SK-N-SH treated with all-trans-retinoic acid at 6 μM for 48 hours (cell line): ENCODE measurements at places on chromosomes 6 and 20.

GRCh38 chr6:160141001-160141726, 19.5 kb downstream of the SLC22A1 start:
- ATAC-seq = peak; percentile 51

- ATAC-seq = peak; percentile 61; the same call in 2 of the 3 replicates
These were observed 19.0 kb downstream of the SMAP1 start for GRCh38 chr6:70686548-70687133.

GRCh38 chr20:47740862-47741184, 44.5 kb downstream of the SULF2 start:
- no peak for ATAC-seq

DNA sequence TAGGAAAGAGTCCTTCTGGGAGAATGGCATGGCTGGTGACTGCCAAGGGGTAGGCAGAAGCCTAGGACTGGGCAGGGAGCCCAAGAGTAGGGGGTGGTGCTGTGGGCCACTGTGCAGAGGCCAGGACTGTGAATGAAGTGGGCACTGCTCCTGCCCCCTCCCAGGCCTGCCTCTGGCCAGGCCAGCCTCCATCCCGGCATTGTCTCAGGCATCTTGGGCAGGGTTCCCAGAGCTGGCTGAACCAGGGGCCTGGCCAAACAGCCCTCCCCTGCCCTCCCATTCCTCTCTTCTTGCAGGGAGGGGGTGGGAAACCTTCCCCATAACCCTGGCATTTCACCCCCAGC, 81.6 kb downstream of the MRPL14 start:
- ATAC-seq = peak; percentile 7; the same call in 1 of the 3 replicates

DNA sequence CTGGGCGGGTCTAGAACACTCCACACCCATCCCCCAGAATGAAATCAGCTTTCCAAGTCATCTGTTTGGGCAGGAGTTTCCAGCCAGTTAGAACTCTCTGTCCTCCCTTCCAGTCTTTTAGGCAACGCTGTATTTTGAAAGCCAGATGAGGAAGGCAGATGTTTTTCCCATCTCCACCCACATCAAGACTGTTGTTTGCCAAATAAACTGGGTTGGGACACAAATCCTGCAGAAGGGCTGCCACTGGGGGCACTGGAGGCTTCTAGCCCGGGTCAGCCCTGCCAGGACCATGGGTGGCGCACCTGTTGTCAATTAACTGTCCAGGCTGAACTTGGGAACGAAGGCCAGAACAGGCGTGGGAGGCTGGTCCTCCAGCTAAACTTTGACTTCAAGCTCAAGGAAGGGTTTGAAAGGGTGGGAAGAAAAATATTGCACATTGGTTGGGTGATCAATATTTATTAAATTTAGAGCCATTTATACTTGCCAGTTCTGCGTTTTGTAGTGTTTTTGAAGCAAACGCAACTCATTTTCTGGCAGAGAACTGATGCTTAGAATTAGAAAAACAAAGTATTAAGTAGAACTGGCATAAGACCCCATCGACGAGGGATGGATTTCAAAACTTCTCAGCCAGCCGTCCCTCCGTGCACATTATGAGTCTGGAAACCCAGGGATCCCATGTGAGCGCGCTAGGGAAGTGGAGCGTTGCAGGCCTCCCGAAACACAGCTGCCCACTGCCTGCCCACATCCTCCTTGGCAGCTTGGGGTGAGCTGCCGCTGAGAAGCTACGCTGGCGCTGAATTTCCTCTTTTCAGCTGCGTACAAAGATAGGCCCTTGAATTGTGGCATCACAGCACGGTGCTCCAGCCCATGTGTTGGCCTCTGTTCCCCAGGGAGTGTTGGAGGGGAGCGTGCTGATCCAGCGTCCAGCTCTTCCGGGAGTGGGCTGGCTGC, 297.4 kb downstream of the QKI start:
- peak; percentile 34; the same call in 1 of the 3 replicates for ATAC-seq

GRCh38 chr6:88679841-88680240, 283.6 kb downstream of the RNGTT start:
- ATAC-seq = no peak

DNA sequence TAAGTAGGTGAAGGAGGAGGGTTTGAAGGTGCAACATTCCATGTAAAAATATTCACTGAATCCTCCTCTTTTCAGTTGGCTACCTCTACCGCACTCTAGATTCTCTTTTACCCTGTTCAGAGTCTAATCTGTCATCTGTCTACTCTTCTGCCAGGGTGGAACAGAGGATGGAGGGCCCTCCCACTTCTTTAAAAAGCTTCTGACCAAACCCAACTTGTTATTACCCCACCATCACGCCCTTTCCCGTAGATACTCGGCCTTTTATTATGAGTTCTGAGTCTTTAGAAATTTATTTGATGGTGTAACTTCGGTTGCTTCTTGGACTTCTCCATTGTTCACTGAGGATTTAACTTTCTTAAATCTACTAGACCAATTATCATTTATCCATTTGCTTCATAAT, 11.7 kb downstream of the STX11 start:
- ATAC-seq = no peak

DNA sequence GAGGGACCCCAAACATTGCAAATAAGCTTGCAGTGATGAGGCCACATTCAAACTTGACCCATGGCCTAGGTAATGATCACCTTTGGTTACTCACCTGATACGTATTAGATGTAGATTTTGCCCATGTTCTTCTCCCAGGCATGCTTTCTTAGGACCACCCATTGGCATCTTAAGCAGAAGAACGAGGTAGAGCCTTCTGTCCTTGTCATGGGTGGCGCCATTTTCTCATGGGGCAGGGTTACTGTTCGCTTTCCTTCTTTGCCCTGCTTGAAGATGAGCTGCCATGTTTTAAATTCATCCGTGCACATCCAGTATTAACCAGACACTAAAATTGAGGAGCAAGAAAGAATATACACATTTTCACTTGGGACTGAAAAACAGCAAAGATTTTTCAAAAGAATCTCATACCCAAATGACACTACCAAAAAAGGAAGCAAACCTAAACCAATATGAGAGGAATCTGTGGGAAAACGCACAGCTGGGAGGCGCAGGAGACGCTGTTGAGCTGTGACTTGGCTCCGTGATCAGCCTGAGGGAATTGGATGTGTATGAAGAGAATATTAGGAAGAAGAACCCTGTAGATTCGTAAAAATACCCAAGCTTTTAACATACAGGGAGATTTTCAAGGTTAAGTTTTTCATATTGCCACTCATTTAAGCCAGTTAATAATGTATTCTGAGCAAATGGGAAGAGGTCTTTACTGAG, 36.6 kb downstream of the GMPR start:
- no peak for ATAC-seq

DNA sequence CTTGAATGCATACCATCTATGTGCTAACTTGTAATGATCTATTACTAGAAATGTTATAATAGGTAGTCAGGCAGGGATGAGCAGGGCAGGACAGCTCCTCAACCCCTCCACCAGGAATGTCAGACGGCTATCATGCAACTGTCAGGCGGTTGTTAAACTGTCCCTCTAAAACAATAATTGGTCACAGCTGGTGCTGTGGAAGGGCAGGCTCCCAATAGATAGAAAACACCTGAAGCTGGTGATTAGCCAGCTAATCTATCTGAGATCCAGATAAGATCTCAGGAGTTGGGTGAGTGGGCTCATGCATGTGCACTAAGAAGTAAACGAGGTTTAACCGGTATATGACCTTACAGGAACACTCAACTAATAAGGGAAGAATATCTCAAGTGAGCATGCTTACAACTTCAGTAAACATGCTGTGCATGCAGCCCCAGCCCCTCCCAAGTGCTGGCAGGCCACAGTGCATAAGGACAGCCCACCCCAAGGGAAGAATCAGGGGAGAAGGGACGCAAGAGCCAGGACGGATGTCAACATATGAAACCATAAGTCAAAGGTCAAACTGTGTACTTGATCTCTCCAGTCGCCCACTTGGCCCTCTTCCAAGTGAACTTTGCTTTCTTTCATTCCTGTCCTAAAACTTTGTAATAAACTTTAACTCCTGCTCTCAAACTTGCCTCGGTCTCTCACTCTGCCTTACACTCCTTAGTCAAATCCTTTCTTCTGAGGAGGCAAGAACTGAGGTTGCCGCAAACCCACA, 566.2 kb upstream of the NRSN1 start:
- ATAC-seq = no peak

GRCh38 chr6:3516092-3516491, 59.2 kb upstream of the SLC22A23 start:
- no peak for ATAC-seq

DNA sequence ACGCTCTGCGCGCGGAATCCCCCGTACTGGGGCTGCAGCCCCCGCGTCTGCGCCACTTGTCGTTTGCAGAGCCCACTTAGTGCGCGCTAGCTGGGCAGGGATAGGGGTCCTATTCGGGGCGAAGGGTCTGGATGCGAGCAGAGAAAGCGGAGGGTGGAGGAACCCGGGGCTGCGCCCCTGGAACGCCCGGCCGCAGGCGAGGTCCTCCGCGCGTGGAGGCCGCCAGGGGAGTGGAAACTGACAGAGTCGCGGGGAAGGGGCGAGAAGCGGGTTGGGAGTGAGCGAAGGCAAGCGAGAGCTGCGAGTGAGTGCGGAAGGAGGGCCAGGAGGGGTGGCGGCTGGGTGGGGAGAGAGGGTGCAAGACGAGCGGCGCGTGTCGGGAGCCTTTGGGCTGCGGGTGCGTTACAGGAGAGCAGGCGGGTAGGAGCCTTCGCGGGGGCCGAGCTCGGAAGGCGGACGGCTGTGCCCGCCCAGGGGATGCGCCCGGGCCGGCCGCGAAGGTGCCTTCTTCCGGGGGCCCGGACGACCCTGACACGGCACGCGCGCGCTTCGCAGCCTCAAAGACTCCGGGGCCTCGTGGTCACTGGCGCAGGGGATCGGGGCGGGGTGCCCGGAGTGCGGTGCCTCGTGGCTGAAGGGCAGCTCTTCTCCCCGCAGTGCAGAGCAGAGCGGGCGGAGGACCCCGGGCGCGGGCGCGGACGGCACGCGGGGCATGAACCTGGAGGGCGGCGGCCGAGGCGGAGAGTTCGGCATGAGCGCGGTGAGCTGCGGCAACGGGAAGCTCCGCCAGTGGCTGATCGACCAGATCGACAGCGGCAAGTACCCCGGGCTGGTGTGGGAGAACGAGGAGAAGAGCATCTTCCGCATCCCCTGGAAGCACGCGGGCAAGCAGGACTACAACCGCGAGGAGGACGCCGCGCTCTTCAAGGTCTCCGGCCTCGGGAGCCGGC, 1.2 kb downstream of the IRF4 start:
- ATAC-seq = no peak; the same call in 2 of the 3 replicates

GRCh38 chr6:136719280-136720044, 72.8 kb downstream of the MAP3K5 start:
- no peak for ATAC-seq
